ENCODE measurements at places on chromosomes 16 and 17.

GRCh38 chr16:63283721-63284120 is 1247.5 kb upstream of the CDH8 start:
- no peak for DNase-seq

DNA sequence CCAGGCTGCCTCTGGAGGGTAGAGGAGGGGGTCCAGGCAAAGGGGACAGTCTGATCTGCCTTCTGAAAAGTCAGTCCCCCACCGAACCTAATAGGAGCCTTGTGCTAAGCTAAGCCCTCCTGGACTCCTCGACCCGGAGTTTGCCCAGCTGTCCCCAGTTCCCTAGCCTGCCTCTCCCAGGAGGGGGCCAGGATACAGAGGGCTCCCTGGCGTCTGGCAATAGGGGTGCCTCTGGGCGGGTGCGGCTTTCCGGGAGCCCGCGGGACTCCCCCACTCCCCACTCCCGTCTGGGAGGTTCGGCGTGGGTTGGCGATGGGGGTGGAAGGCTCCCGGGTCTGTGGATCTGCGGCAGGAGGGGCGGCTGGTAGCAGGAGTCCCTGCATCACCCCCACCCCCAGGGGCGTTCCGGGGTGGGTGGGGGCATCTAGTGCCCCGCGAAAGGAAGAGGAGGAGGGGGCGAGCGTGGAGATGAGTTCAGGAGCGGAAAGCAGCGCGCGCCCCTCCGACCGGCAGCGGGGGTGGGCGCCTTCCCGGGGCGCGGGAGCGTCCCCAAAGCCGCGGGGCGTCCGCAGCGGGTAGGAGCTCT is 1.2 kb downstream of the GSG1L start:
- no peak for DNase-seq

DNA sequence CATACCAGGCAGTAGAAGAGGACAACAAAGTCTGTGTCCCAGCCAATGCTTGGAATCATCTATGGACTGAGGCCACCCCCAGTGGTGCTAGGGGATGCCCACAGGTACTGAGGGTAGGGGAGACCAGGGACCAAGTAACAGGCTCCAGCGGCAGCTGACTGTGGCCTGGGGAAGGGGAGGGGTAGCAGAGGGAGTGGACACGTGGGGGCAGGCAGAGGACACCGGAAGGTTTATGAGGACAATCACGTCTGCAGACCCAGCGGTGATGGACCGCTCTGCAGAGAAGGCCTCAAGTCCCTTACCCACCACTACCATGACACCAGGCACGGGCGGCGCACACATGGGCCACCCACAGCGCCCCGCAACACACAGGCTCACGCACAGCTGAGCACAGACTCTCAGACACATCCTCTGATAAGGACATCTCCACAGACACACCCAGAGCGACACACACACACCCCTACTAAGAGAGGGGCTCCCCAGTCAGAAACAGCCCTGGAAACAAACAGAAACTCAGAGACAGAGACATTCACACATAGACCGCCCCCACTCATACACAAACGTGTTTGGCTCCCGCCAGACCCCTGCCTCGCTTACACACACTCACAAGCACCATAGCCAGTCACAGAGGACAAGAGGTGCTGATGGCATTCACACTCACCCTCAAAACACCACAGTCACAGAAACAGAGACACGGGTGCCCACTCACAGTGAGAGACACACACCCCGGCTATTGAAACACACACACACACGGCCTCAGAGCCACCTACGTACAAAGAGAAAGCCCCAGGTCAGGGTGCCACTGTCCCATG is 35.8 kb downstream of the SRCIN1 start:
- no peak for DNase-seq

DNA sequence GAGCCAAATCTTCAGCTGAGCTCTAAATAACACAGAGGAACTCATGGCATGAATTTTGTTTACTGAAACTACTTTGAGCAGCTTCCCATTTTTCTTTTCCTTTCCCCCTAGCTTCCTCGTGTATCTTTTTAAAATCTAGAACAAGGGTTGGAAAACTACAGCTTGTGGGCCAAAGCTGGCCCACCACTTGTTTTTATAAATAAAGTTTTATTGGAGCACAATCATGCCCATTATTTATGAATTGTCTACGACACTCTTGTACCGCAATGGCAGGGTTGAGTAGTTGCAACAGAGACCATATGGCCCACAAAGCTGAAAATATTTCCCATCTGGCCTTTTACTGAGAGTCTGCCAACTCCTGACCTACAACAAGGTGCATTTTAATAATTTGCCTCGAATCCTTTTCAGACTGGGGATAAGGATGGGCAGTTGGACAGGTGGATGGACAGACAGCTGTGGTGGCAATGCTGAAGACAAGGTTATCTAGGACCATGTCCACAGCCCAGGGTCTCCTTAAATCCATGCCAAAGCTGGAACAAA is 87.7 kb downstream of the RMI2 start:
- DNase-seq: no peak

GRCh38 chr17:81294512-81295030 is 536 bp downstream of the SLC38A10 start:
- DNase-seq: no peak

Measured in stimulated activated CD4-positive, alpha-beta T cell treated with anti-CD3 and anti-CD28 coated beads, Interleukin-2, amount 100 ng/mL, for 48 hours (primary cell).